Thoracic aorta (tissue), 2 donors: ENCODE measurements at places on chromosomes 16 and 17.

GRCh38 chr16:57616876-57617275 lies 11.6 kb upstream of the ADGRG1 start:
- DNase-seq = no peak

DNA sequence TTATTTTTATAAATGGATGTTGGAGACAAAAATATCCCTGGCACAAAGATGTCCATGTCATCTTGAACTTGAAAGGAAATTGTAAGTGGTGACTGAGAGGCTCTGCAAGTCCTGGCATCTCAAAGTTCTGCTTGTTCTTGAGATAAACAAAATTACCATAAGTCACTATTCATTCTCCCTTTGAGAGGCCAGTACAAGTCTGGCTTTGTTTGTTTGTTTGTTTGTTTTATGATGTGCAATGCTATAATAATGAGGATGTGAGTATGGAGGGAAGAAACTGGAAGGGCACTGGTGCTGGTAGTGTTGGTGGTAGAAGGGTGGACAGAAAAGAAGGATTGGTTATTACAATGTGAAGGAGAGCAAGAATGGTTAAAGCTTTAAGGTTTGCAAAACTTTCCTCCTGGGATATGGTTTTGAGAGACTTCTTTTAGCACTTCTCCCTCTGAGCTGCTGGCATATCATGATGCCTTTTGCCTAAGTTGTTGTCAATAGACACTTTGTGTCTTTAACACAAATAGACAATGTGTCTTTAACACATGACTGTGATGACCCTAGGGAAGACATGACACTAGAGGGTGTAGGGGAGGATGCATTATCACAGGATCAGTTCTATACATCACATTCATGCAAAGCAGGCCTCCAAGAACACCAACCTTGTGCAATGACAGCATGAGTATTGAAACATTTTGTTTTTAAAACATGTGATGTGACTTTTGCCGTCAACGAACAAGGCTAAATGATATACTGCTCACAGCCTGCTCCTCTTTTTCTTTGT lies 880.5 kb upstream of the GOT2 start:
- DNase-seq = no peak

GRCh38 chr17:56030009-56030624 lies 123.2 kb upstream of the ANKFN1 start:
- DNase-seq = no peak

- DNase-seq = no peak
These were observed 144.8 kb downstream of the CDH8 start for GRCh38 chr16:61891460-61891859.

GRCh38 chr17:59454633-59455105 lies 110.7 kb upstream of the DHX40 start:
- DNase-seq = no peak

- DNase-seq = no peak
These were observed 44.8 kb downstream of the PARN start for GRCh38 chr16:14585287-14585686.

GRCh38 chr16:66706506-66706880 lies 9.9 kb upstream of the CMTM4 start:
- DNase-seq = no peak

DNA sequence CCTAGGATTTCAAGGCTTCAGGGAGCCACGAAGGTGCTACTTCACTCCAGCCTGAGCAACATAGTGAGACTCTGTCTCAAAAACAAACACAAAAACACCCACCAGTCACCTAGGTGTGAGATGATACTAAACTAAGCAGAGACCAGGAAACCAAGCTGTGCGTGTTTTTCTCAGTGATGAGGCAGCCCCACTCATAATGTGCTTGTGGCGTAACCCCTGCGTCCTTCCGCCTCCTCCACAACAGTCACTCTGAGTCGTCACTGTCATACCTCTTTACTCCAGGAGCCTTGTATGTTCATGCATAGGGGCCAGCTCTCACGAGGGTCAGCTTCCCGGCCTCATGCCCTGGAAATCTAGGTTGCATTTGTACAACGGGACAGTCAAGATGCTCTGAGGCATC lies 31.1 kb upstream of the SLC47A1 start:
- no peak for DNase-seq

DNA sequence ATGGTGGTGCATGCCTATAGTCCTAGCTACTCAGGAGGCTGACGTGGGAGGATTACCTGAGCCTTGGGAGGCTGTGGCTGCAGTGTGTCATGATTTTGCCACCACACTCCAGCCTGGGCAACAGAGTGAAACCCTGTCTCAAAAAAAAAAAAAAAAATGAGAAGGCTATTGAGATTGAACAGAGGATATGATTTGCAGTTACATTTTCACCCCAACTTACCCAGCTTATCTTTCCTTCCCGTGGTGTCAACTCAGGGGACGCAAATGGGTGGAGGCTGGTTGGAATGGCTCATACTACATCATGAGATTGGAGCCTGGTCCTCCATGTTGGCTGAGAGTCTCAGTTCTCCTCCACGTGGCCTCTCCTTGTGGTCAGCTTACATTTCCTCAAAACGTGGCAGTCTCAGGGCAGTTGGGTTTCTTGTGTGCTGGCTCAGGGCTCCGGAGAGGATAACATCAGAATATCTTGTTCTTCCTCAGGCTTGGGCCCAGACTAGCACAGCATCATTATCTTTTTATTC lies 17.2 kb upstream of the NSMCE1 start:
- DNase-seq = no peak

GRCh38 chr16:66904846-66905632 lies 13.6 kb downstream of the CDH16 start:
- DNase-seq = no peak

DNA sequence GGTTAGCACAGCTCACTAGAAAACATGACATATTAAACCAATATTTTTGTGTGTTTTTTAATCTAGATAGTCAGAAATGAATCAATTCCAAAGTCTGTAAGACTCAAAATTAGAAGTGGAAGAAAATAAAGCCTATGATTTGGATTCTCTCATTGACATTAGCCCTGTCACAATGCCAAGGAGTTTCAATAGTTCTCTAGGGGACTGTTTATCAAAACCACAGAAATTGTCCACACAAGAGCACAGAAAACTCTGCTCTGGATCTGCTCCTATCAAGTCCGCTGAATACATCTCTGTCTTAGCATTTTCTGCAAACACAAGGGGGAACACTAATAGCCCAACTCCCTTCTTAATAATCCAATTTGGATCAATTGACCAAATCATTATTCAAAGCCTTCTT lies 152.0 kb downstream of the HS3ST3B1 start:
- DNase-seq = no peak

DNA sequence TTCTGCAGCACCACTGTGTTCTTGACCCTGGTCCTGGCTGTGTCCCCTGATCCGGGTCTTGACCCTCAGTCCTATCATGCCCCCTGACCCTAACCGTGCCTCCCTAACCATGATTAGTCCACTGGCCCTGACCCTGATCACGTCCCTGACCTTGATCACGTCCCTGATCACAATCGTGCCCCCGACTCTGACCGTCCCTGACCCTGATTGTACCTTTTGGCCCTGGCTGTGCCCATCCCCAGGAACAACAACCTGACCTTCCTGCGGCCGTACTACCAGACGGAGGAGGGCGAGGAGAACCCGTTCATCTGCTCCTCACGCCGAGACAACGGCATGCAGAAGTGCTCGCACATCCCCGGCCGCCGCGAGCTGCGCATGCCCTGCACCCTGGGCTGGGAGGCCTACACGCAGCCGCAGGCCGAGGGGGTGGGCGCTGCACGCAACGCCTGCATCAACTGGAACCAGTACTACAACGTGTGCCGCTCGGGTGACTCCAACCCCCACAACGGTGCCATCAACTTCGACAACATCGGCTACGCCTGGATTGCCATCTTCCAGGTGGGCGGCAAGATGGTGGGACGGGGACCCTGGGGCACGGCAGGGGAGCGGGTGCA lies 24.9 kb downstream of the TPSG1 start:
- DNase-seq = no peak
